ENCODE measurements at places on chromosomes 7 and 10. TPM values are rescaled to one million over a fixed set of nuclear protein-coding genes. Genes with fewer than 3 reads are reported as not detected.

Gene IRF5
- total RNA-seq, result not detected

DNA sequence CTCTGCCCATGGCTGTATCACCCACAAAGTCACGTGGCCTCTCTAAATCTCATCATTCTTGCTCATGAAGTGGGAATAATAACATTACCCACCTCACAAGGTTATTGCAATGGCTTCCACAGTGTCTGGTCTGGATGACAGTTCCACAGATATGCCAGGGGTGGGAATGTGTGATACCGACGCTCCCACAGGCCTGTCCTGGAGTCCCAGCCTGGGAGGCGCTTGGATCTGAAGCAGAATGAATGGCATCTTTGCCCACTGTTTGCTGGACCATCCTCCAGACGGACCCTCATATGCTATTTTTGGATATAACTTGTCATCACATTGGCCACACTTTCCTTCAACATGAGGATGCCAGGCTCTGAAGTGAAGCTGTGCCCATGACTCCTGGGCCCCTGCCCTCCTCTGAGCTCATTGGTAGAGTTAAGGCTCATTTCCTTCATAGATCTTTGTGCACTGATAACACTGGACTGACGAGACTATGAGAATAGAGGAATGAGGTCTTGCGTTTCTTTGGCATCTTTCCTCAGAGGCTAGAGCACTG lies 279.8 kb upstream of the ZNF32 start:
- no peak overlapping the region for H3K4me3 ChIP-seq
- peaks cover 2% of the 10 kb centered on the region for H3K27me3 ChIP-seq
- no peak for DNase-seq

GRCh38 chr10:72541337-72541736 lies 84.5 kb downstream of the MICU1 start:
- H3K27ac ChIP-seq, result no peak overlapping the region
- no peaks in the 10 kb centered on the region for H3K27me3 ChIP-seq
- no peaks in the 10 kb centered on the region for H3K4me1 ChIP-seq
- H3K36me3 ChIP-seq, result peaks cover 40% of the 10 kb centered on the region

Gene TMEM168
- total RNA-seq, result 19.2 TPM

GRCh38 chr7:78125884-78126283 lies 327.3 kb downstream of the PHTF2 start:
- H3K4me1 ChIP-seq, result peaks cover 20% of the 10 kb centered on the region
- H3K4me3 ChIP-seq, result no peak overlapping the region
- no peaks in the 10 kb centered on the region for H3K27me3 ChIP-seq
- no peaks in the 10 kb centered on the region for H3K36me3 ChIP-seq

- peak; percentile 48 for DNase-seq
- H3K4me3 ChIP-seq, result no peak overlapping the region
- H3K27me3 ChIP-seq, result peaks cover 9% of the 10 kb centered on the region
Observed at GRCh38 chr7:149704507-149704906, 68.9 kb downstream of the ZNF467 start.

Gene CALHM3
- not detected for total RNA-seq

Gene XRCC2
- 4.5 TPM for total RNA-seq

Gene ZNF804B
- not detected for total RNA-seq

GRCh38 chr7:24908166-24908565 lies 71.8 kb downstream of the OSBPL3 start:
- no peak overlapping the region for H3K27ac ChIP-seq
- H3K4me3 ChIP-seq, result no peak overlapping the region
- peaks cover 37% of the 10 kb centered on the region for H3K4me1 ChIP-seq
- peaks cover 5% of the 10 kb centered on the region for H3K27me3 ChIP-seq

Gene CRYGN
- not detected for total RNA-seq

DNA sequence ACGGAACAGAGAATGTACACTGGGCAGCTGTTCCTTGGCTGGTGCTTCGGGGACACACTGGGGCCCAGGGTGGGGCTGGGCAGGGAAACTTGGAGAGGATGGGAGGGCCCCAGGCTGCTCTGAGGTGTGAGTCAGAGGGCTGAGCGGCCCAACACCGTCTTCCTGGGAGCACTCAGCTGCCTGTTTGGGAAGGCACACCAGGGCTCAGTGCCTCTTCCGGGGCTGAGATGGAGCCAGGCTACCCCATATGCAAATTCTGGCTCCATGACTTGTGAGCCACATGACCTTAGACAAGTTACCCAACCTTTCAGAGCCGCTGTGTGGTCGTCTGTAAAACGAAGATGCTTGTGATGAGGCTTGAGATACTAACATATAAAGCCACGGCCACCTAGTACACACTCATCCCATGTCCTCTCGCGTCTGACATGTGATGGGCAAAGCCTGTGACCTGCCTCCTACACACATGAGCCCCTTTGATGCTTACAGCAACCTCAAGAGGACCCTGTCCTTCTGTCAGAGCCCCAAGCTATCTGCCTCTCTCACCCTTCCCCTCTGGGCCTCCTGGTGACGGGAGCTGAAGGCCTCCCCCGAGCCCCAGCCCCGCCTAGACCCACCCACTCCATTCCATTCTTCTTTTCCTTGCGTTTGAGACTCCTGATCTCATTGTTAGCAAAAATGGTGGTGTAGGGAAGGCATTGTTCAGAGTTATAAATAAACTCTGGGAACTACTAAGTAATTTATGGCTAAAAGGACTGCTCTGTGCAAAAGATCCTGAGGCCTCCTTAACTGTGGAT lies 26.1 kb downstream of the KLRG2 start:
- H3K36me3 ChIP-seq, result no peaks in the 10 kb centered on the region
- H3K27me3 ChIP-seq, result peaks cover 11% of the 10 kb centered on the region
- H3K4me1 ChIP-seq, result peaks cover 38% of the 10 kb centered on the region
- peak overlapping the region; percentile 9 for H3K27ac ChIP-seq
- no peak overlapping the region for H3K4me3 ChIP-seq
- DNase-seq, result no peak

DNA sequence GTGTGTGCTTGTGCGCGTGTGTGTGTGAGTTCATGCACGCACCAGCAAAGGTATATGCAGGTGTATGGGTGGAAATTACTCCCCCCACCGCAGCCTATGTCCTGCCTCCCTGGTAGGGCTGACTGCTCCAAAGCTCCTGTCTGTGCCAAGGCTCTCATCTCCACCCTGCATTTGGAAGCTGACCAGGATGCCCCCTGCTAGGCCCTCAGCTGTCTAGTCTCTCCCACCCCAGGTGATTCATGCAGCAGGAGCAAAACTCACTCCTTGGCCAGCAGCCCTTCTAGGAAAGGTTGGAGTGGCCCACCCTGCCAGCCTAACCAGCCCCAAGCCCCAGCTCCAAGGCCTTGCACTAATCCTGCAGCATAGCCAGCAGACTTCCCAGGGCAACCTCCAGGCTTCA lies 148.4 kb downstream of the GRID1 start:
- DNase-seq, result no peak
- no peak overlapping the region for H3K27ac ChIP-seq
- no peaks in the 10 kb centered on the region for H3K36me3 ChIP-seq
- peaks cover 2% of the 10 kb centered on the region for H3K27me3 ChIP-seq

DNA sequence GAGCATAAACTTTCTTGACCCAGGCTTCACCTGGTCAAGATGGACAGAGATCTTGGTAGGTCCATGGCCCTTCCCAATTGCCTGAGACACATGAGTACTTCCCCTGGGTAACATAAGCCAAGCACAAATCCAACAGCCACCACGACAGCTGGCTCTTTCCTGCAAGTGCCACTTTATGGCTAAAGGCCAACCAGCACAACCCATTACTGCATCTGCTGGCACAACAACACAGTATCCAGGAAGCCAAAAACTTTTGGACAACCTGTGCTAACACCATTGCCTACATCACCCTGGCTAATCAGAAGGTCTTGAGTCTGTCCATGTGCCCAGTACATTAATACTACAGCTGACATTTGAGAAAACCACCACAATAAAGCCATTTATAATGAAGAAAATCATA lies 548.0 kb upstream of the SEMA3D start:
- no peak overlapping the region for H3K27ac ChIP-seq
- H3K27me3 ChIP-seq, result peaks cover 5% of the 10 kb centered on the region
- H3K4me1 ChIP-seq, result peaks cover 6% of the 10 kb centered on the region
- no peak overlapping the region for H3K4me3 ChIP-seq

- peaks cover 10% of the 10 kb centered on the region for H3K4me1 ChIP-seq
- no peak overlapping the region for H3K4me3 ChIP-seq
- peak overlapping the region; percentile 4 for H3K27ac ChIP-seq
Observed at GRCh38 chr7:101960985-101961708, 143.7 kb downstream of the CUX1 start.

- H3K27me3 ChIP-seq, result peaks cover 9% of the 10 kb centered on the region
- no peaks in the 10 kb centered on the region for H3K36me3 ChIP-seq
- DNase-seq, result no peak
- peaks cover 15% of the 10 kb centered on the region for H3K4me1 ChIP-seq
- no peak overlapping the region for H3K27ac ChIP-seq
Observed at GRCh38 chr10:129952378-129953118, 11.5 kb downstream of the EBF3 start.

DNA sequence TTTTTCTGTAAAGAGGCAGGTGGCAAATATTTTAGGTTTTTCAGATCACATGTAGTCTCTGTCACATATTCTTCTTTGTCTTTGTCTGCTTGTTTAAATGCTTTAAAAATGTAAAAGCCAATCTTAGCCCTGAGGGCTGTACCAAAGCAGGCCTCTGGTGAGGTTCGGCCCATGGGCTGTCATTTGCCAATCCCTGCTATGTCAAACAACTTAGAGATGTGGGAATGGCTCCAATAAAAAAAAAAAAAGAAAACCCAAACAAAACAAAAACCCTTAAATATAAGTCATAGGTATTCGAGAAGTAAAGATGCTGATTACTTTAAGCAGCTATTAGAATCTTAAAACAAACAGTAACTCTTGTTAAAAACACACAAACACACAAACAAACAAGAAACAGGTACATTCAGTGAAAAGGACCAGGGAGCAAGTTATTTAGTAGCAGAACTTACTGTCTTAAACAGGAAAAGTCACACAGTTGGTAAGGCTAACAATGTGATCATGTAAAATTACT lies 61.4 kb upstream of the NAMPT start:
- H3K4me1 ChIP-seq, result peaks cover 28% of the 10 kb centered on the region
- DNase-seq, result no peak
- H3K4me3 ChIP-seq, result no peak overlapping the region

DNA sequence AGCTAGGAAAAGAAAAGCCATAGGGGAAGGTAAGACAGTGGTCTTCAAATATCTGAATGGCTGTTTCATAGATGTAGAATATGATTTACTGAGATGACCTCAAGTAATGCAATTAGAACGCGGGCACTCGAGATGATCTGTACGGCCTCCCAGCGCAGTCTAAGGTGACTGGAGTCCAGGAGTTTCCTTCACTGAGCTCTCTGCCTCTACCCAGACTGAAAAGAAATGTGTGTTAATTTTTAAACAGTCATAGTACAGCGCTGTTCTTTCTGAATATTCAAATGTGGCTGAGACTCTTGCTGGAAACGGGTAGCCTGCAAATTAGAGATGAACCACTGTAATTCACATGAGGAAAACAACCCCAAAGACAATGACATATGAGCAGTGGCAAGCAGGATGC lies 562.4 kb upstream of the AUTS2 start:
- DNase-seq, result no peak
- no peaks in the 10 kb centered on the region for H3K4me1 ChIP-seq
- H3K4me3 ChIP-seq, result no peak overlapping the region
- no peaks in the 10 kb centered on the region for H3K27me3 ChIP-seq

- H3K4me1 ChIP-seq, result no peaks in the 10 kb centered on the region
- no peak overlapping the region for H3K4me3 ChIP-seq
- H3K27ac ChIP-seq, result no peak overlapping the region
- no peaks in the 10 kb centered on the region for H3K36me3 ChIP-seq
- no peak for DNase-seq
Observed at GRCh38 chr7:132518102-132518838, 58.0 kb downstream of the PLXNA4 start.

DNA sequence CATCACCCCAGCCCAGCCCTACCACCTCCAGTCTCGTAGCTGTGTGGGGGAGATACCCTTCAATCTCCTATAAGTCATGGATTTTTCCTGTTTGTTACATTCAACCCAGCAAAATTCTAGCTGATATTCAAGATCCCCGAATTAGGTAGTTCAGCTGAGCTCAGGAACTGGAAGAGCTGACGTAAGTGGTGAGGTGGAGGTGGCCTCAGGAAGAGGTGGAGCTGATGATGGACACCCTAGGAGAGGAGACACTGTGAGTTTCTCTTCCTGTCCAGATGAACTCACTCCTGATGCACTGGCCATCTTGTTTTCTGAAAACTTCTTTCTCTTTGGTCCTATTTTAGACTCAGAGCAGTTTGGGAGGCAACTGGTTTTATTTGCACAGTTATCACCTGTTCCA lies 90.5 kb upstream of the PITRM1 start:
- no peak for DNase-seq
- H3K4me3 ChIP-seq, result no peak overlapping the region
- H3K4me1 ChIP-seq, result peaks cover 13% of the 10 kb centered on the region
- H3K27ac ChIP-seq, result no peak overlapping the region
- H3K27me3 ChIP-seq, result peaks cover 22% of the 10 kb centered on the region

- H3K4me3 ChIP-seq, result no peak overlapping the region
- H3K4me1 ChIP-seq, result no peaks in the 10 kb centered on the region
- no peak overlapping the region for H3K27ac ChIP-seq
- no peak for DNase-seq
- no peaks in the 10 kb centered on the region for H3K36me3 ChIP-seq
- peaks cover 8% of the 10 kb centered on the region for H3K27me3 ChIP-seq
Observed at GRCh38 chr10:104521901-104522694, 119.0 kb upstream of the SORCS3 start.

Gene MRLN
- total RNA-seq, result not detected

GRCh38 chr7:51045319-51046102 lies 262.8 kb upstream of the GRB10 start:
- peak; percentile 72 for DNase-seq
- H3K4me3 ChIP-seq, result peak overlapping the region; percentile 24
- H3K27ac ChIP-seq, result no peak overlapping the region
- H3K27me3 ChIP-seq, result peaks cover 28% of the 10 kb centered on the region
- H3K4me1 ChIP-seq, result peaks cover 34% of the 10 kb centered on the region
- no peaks in the 10 kb centered on the region for H3K36me3 ChIP-seq

Gene LOXL4
- total RNA-seq, result 52.4 TPM

DNA sequence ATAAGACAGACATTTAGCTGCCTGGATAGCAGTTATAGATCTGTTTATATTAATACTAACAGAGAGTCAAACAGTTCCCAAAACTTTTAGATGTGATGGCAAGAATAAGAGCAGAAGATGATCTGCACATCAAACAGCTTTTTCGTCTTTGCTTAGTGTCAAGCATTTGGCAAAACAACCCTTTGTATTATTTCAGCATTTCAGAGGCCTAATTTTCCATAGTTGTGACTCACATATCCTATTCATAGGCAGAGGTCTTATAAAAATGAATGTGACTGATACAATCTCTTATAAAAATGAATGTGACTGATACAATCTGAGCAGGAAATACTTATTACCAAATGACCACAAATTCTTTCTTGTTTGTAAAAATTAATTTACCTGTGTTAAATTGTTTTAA lies 71.2 kb downstream of the LRRTM3 start:
- no peak overlapping the region for H3K4me3 ChIP-seq
- H3K4me1 ChIP-seq, result no peaks in the 10 kb centered on the region
- no peaks in the 10 kb centered on the region for H3K27me3 ChIP-seq
- no peak overlapping the region for H3K27ac ChIP-seq
- H3K36me3 ChIP-seq, result no peaks in the 10 kb centered on the region
- no peak for DNase-seq

- H3K27ac ChIP-seq, result no peak overlapping the region
- H3K4me3 ChIP-seq, result no peak overlapping the region
- DNase-seq, result no peak
- no peaks in the 10 kb centered on the region for H3K4me1 ChIP-seq
- 0 out of 2 replicates have a peak, but pooled peaks cover 1% of the 10 kb centered on the region for H3K36me3 ChIP-seq
- H3K27me3 ChIP-seq, result no peaks in the 10 kb centered on the region
Observed at GRCh38 chr10:132420469-132420980, 23.5 kb downstream of the PWWP2B start.

Gene ZNF680
- total RNA-seq, result 3.5 TPM

Gene IFIT1B
- total RNA-seq, result not detected

Gene SMKR1
- not detected for total RNA-seq

Gene HOXA13
- 11.1 TPM for total RNA-seq

Data from HFFc6 (cell line).